ENCODE measurements at places on chromosomes 7 and 10. TPM values are rescaled to one million over a fixed set of nuclear protein-coding genes. Genes with fewer than 3 reads are reported as not detected.

GIMAP7 gene
- not detected for total RNA-seq

CARD11 gene
- 0.70 TPM for total RNA-seq

HOXA11 gene
- total RNA-seq: 4.0 TPM

ZPBP gene
- total RNA-seq: not detected

CCDC3 gene
- total RNA-seq: 2.4 TPM

FZD8 gene
- 11.7 TPM for total RNA-seq

CTTNBP2 gene
- total RNA-seq: 0.35 TPM

POP7 gene
- 25.4 TPM for total RNA-seq

HECW1 gene
- total RNA-seq: 0.35 TPM

EPO gene
- total RNA-seq: not detected

RADIL gene
- total RNA-seq: 1.3 TPM

TUBAL3 gene
- not detected for total RNA-seq

MUC3A gene
- total RNA-seq: not detected

FXYD4 gene
- total RNA-seq: not detected

GNG11 gene
- total RNA-seq: 68.2 TPM

CCDC172 gene
- not detected for total RNA-seq

HOXA6 gene
- total RNA-seq: 0.26 TPM

ANKRD61 gene
- total RNA-seq: not detected

PNLIP gene
- not detected for total RNA-seq

KLLN gene
- 0.23 TPM for total RNA-seq

TMEM178B gene
- total RNA-seq: under 0.01 TPM

RAB19 gene
- total RNA-seq: not detected

ASAH2 gene
- 0.47 TPM for total RNA-seq

KEL gene
- not detected for total RNA-seq

SLC39A12 gene
- not detected for total RNA-seq

CASP7 gene
- 21.4 TPM for total RNA-seq

ZNF727 gene
- not detected for total RNA-seq

ASCC1 gene
- 33.6 TPM for total RNA-seq

PPP1R17 gene
- not detected for total RNA-seq

PLCE1 gene
- total RNA-seq: 6.0 TPM

HPSE2 gene
- total RNA-seq: not detected

CPN1 gene
- not detected for total RNA-seq

SEC31B gene
- total RNA-seq: 2.0 TPM

NME8 gene
- total RNA-seq: not detected

ARMH3 gene
- total RNA-seq: 5.7 TPM

MSMB gene
- total RNA-seq: not detected

OPALIN gene
- total RNA-seq: not detected

PRXL2A gene
- 12.2 TPM for total RNA-seq

CDC14C gene
- not detected for total RNA-seq

OR6V1 gene
- not detected for total RNA-seq

SLC13A4 gene
- 1.2 TPM for total RNA-seq

CHAT gene
- not detected for total RNA-seq

UPK3BL2 gene
- 0.09 TPM for total RNA-seq

PNLIPRP2 gene
- total RNA-seq: not detected

AKR1C8 gene
- not detected for total RNA-seq

STEAP1 gene
- total RNA-seq: 10.3 TPM

HSPB1 gene
- total RNA-seq: 837 TPM

GTF2IRD1 gene
- 16.6 TPM for total RNA-seq

NXPH1 gene
- not detected for total RNA-seq

RHOBTB1 gene
- 9.2 TPM for total RNA-seq

CCDC136 gene
- 0.77 TPM for total RNA-seq

DKK1 gene
- 95.7 TPM for total RNA-seq

TRIM50 gene
- not detected for total RNA-seq

PLAU gene
- 52.7 TPM for total RNA-seq

GSTK1 gene
- total RNA-seq: 108 TPM
